Activated naive CD8-positive, alpha-beta T cell treated with anti-CD3 and anti-CD28 coated beads, Interleukin-2, amount 50 U/mL, for 16 hours (primary cell): ENCODE measurements at places on chromosomes 1 and 21.

GRCh38 chr1:248814351-248814750 lies 11.4 kb downstream of the SH3BP5L start:
- DNase-seq: no peak

DNA sequence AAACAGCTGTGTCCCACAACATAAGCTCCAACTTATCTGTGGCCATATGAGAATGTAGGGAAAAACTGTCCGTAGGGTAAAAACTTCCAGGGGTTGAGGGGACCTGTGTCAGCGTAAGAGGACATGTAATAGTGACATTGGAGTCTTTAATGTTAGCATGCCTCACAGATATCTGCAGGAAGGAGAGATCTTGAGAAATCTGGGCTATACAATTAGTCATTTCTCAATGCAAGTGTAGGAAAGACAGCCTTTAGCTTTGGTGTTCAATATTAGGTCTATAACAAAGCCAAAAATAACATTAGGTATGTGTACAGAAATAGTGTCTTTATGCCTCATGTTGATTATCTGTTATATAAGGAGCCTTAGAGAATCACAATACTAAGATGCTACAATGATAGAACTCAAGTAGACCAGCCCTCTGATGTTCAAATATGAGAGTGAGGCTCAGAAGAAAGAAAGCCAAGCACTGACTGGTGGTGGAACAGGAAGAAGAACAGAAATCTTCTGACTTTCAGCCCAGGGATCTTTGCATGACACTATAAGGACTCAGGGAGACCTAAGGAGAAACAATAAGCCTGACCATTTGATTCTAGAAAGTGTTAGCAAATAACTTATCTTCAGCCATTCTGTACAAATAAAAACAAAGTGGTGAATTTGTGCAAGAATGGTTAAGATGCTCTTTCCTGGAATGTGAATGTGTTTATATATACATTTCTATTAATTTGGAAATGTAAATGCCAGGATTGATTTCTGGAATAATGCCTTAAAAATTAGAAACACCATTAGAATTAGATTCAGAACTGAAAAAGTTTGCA lies 152.6 kb downstream of the ZC3H11B start:
- no peak for DNase-seq

DNA sequence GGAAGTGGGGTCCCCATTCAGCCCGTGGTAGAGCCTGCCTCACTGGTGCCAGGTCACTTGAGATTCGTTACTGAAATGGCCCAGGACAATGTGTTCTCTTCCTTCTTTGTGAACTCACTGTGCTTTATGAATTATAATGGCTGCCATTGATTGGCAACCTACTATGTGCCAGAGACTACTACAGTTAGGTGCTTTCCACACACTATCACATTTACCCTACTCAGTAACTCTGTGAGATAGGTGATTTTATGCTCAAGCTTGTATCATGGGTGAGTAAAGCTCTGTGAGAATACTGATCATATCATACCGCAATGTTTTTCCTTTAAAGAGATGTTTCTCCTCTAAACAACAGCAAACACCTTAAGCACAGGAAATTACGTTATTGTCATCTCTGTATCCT lies 225.9 kb downstream of the SMYD3 start:
- no peak for DNase-seq

GRCh38 chr1:114482585-114482984 lies 28.4 kb downstream of the TRIM33 start:
- DNase-seq: no peak

DNA sequence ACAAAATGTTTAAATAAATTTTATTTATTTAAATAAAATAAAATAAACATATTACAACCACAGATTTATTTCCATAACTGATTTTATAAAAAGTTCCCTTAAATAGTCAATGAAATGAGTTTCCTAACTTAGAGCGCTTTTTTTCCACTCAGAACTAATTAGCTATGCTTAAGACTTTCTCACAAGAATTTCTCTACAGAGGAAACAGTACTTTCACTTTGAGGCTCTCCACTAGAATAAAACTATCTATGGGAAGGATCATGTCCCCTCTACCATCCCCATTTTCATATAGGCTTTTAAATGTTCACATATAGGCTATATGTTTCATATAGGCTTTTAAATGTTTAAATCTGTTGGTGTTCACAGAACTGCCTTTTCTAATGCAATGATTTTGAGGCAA lies 40.0 kb upstream of the DPH5 start:
- no peak for DNase-seq

DNA sequence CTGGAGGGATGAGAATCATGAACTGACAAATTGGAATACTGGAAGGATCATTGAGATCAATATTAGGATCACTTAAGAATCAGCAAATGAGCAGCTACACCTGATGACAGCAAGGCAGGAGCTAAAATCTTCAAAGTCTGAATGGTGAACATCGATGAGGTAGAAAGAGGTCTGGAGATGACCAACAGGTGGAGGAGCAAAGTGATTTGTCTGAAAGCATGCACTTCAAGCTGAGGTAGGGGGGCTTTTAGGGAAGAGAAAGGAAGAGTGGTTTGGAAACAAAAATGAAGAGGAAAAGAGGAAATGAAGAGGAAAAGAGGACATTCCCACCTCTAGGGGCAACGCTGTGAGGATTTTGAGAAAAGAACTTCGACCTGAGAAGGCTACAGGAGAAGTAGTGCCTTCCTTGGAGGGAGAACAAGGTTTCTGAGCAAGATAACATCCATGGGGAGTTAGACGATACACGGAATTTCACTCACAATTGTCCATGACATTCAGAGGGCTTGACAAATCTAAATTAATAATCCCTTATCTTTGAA lies 79.0 kb downstream of the APP start:
- DNase-seq: no peak

DNA sequence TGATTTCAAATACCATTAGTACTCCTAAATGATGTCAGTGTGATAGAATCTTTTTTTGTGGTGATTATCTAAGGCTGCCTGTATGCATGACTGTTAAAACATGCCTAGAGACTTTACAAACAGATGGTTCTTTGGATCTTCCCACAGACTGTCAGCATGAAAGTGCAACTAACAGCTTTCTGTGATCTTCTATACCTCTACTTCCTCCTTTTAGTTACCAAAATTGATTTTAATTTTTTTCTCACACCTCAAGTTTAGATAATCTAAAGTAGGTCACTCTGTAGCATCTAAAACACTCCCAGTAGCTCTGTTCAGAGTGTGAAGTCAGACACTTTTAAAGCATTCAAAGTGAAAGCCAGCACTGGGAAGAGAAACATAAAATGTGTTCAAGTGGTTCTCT lies 534.5 kb downstream of the PTPRC start:
- no peak for DNase-seq

DNA sequence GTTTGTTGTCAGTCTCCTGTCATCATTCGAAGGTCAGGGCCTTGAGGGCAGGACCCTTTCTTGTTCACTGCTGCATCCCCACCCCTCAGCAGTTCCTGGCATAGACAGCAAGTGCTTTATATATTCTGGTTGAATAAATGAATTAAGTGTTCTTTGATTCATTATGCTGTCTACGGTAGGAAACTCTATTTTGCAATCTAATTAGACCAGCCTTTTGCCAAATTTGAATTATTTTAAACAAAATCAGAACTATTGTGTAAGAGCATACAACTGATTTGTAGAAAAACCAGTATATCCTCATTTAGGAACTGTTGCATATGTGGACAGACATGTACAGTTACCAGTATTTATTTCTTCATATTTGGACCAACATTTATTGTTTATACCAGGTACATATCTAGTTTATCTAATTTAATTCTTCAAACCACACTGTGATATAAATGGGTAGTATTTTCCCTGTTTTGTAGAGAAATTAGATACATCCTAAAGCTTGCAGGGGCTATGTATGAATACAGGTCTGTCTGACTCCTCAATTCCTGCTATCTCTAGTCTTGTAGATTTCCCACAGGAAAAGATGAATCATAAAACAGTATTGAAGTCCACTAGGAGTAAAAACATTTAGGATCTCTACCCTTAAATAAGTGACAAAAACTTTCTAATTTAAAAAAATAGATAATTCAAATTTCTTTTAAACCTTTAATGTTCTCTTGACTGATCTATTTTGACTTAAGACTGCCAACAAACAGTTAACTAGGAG lies 10.4 kb downstream of the MGST3 start:
- no peak for DNase-seq

GRCh38 chr1:201298396-201299381 lies 15.4 kb downstream of the PKP1 start:
- DNase-seq: no peak

DNA sequence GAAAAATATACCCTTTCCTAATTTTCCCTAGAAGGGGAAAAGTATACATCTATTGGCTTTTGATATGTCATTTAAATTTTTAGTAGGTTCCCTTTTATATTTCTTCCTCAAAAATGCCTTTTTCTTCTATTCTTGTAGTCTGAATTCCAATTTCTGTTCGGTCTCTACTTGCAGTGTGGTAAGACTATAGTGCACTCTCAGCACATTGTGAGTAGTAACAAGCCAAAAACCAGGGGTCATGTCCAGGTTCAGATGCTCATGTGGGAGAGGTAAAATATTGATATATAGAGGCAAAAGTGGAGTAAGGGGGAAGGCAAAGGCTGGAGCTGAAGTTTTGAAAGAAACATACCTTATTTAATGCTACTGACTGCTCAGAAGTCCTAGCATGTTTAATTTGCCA lies 4.0 kb upstream of the FCGR2A start:
- no peak for DNase-seq

DNA sequence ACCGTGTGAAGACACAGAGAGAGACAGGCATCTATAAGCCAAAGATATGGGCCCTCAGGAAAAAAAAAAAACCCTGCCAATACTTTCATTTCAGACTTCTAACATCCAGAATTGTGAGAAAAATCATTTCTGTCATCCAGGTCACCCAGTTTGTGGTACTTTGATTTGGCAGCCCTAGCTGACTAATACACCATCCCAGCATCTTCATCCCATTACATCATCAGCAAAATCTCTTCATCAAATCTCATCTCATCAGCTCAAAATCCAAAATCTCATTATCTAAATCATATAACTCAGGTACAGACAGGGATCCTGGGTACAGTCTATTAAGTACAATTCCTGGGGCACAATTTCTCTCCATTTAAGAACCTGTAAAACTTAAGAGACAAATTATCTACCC lies 51.9 kb upstream of the GJA8 start:
- no peak for DNase-seq

DNA sequence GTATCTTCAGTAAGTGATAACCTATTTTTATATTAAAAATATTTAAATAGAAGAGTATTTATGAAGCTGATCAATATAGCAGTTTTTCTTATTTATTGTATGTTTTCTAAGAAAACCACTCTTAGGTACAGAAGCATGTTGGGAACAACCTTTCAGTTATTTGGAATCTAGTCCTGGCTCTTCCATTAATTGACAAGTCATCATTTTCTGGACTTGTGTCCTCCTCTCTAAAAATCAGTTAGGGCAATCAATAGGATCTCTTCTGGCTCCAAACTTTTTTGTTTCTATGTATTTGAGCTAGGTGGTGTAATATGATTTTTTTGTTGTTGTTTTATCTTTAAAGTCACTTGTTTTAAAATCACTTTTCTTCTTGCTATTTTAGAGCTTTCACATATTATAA lies 57.0 kb downstream of the ABCD3 start:
- DNase-seq: no peak

DNA sequence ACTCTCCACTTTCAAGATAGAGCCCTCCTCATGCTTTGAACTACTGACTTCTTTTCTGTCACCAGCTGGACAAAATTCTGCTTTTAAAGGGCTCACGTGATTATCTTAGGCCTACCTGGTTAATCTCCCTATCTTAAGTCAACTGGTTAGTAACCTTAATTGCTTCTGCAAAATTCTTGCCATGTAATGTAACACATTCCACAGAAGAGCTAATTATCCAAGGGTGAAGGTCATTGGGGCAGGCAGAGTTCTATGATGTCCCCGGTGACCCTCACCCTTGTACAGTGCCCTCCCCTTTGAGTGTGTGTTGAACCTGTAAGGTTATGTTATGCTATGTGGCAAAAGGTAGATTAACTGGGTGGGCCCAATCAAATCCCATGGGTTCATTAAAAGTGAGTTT lies 25.2 kb upstream of the FOXE3 start:
- DNase-seq: no peak

DNA sequence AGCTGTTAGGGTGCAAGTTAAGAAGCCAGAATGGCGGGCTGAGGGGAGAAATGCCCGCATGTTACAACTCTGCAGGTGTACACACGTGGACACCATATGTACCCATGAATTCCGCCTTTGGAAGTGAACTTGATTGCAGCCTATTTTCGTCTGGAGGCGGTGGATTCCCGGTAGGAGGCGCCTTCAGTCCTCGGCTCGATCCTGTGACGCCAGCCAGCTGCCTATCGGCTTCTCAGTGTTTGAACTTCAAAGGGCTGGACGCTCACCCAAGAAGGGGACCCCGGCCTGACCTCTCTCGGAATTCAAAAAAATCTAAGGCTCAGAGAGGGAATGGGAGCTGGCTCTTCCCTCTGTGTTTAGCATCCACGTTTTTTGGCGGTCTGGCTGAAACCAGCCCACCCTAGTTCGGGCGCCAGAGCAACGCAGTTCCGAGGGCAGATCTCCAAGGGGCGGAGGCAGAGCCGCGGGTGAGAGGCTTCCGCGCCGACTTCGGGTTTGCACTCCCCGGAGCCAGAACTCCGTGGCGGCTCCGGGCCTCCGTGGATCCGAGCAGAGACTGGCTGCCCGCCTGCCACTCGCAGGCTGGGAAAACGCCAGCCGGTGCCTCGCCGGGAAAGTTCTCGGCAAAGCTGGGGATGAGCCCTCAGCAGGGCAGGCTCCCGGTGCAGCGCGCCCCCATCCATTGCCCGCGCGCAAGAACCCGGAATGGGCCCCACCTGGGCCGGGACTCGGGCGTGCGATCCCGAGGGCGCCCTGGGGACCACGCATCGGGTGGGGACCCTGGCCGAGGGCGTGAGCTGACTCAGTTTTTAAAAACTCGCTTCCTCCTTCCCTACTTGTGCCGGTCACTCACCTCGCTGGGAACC lies 996 bp upstream of the TMEM51 start:
- DNase-seq: no peak

DNA sequence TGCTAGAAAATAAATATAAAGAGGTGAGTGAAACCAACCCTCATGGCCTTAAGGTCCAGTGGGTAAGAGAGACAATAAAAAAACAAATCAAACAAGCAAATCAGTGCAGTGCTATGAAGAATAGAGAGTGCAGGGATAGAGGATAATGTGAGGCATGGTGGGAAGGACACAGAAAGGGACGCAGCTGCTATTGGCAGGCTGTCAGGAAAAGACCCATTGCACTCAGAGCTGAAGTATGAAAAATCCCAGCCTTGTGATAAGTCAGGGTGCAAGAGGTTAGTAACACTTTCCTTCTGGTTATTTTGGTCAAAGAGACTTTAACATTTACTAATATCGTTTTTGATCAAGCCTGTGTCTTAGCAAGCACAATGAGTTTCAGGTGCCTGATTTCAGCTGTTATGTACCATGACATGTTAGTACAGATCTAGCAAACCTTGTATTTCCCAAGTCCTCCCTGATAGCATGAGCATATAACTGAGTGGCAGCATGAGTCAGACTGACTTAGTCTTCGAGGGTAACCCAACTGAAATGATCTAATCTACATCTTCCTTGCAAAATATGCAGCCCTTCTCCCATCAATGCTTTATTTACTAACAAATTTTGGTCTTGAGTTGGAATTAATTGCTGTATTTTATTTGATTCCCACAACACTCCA lies 31.7 kb downstream of the CHML start:
- no peak for DNase-seq
